ENCODE measurements at places on chromosomes 7 and 10. TPM values are rescaled to one million over a fixed set of nuclear protein-coding genes. Genes with fewer than 3 reads are reported as not detected.

Gene OLAH
- 0.69 TPM for total RNA-seq

GRCh38 chr7:83271212-83272099, 108.8 kb upstream of the PCLO start:
- H3K36me3 ChIP-seq = no peaks in the 10 kb centered on the region
- H3K27ac ChIP-seq = no peak overlapping the region
- H3K4me3 ChIP-seq = no peak overlapping the region

GRCh38 chr7:11232462-11232861, 258.8 kb downstream of the PHF14 start:
- H3K4me3 ChIP-seq = no peak overlapping the region
- H3K4me1 ChIP-seq = peaks cover 33% of the 10 kb centered on the region
- no peaks in the 10 kb centered on the region for H3K27me3 ChIP-seq
- no peak overlapping the region for H3K27ac ChIP-seq

- H3K4me1 ChIP-seq = peaks cover 2% of the 10 kb centered on the region
- no peak overlapping the region for H3K4me3 ChIP-seq
- DNase-seq = no peak
- H3K27me3 ChIP-seq = peaks cover 36% of the 10 kb centered on the region
- no peaks in the 10 kb centered on the region for H3K36me3 ChIP-seq
Observed at GRCh38 chr7:143355450-143356385, 6.8 kb downstream of the FAM131B start.

GRCh38 chr7:31705377-31705776, 18.4 kb downstream of the PPP1R17 start:
- H3K27ac ChIP-seq = no peak overlapping the region
- H3K4me3 ChIP-seq = no peak overlapping the region
- DNase-seq = no peak
- peaks cover 50% of the 10 kb centered on the region for H3K27me3 ChIP-seq
- no peaks in the 10 kb centered on the region for H3K4me1 ChIP-seq
- no peaks in the 10 kb centered on the region for H3K36me3 ChIP-seq
